ENCODE measurements at places on chromosomes 5 and 9.

DNA sequence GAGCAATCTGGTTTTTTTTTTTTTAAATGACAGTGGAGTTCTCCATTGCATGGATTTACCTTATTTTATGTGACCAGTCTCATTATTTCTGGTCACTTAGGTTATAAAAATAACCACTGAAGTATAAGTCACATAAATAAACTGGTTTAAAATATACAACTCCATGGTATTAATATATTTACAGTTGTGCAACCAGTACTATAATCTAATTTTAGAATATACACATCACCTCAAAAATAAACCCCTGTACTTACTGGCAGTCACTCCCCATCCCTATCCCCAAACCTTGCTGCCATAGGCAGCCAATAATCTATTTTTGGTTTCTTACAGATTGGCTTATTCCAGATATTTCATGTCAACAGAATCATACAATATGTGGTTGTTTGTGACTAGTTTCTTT lies 57.8 kb downstream of the FYB1 start:
- DNase-seq, result no peak

DNA sequence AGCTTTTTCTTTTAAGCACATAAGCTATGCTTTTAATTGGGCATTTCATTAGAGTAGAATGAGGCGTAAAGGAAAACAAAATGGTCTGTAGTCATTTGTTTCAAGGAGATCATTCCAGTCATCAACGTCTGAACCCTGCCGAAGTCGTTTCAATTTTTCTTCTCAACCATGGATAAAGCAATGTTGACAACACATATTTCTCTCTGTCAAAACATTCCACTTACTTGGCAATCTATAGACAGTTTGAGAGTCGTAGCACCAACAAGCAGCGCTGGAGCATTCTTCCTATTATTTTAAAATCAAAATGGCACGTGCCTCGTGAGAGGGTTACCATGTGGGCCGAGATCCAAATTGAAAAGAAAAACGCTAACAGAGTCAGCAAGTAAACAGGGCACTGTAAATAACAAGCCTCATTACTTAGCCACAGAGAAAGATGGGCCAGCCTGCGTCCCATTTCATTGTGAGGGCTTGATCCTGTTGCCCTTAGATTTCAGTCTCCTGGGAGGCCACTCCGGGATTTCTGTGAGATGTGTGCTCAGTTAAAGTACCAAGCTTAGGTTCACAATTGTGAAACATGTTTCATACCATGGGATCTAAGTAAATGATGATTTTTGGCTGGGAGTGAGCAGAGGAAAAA lies 422.9 kb downstream of the DTWD2 start:
- DNase-seq, result no peak

DNA sequence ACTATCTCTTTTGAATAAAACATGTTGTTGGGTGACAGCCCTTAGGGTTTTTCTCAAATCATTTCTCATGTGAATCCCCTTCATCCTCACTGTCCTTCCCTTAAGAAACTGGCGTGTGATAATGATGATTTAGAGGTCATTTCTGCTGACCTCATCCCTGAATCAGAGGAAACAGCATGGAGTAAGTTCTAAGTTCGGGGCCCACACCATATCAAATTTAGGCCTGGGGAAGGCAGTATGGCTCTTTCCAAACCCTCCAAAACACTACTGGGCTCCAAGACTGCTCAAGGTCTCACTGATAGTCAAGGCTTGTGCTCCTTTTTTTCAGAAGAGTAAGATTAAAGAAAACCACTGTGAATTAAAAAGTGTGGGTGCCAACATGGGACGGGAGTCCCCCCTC lies 872 bp upstream of the SMIM3 start:
- DNase-seq, result no peak

DNA sequence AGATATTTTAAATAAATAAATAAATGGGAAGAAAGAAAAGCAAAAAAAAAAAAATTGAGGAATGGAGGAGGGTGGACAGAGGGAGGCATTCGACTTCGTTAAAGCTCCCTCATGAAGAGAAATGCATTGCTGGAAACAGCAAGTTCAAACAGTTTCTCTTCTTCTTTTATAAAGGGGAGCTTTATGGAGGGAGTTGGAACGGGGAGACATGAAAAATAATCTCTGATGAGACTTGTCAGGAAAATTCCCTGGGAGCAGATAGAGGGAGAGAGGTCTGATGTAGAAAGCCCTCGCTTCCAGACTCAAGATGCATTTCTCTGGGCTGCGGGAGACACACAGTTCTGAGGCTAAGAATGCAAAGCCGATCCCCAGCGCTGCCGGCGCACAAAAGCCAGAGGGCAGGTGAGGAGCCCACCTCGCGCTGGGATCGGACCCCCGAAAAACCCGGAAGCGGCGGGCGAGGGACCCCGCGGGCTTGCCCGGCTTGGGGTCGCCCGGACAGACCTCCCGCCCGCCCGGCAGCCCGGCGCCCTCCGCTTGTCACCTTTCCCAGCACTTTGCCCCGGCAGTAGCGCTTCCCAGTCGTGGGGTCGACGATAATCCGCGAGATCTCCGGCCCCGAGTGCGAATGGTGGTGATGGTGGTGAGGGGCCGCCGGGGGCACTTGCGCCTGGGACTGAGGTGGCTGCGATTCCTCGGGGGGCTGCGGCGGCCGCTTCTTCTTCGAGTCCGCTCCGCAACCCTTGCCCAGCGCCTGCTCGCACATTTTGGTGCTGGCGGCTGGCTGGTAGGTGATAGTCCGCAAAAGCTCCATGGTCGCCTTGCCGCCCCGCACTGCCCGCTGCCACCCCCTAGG lies 512 bp downstream of the PLK2 start:
- DNase-seq, result no peak

- no peak for DNase-seq
These were observed 148.8 kb upstream of the TBC1D2 start for GRCh38 chr9:98404237-98404636.

DNA sequence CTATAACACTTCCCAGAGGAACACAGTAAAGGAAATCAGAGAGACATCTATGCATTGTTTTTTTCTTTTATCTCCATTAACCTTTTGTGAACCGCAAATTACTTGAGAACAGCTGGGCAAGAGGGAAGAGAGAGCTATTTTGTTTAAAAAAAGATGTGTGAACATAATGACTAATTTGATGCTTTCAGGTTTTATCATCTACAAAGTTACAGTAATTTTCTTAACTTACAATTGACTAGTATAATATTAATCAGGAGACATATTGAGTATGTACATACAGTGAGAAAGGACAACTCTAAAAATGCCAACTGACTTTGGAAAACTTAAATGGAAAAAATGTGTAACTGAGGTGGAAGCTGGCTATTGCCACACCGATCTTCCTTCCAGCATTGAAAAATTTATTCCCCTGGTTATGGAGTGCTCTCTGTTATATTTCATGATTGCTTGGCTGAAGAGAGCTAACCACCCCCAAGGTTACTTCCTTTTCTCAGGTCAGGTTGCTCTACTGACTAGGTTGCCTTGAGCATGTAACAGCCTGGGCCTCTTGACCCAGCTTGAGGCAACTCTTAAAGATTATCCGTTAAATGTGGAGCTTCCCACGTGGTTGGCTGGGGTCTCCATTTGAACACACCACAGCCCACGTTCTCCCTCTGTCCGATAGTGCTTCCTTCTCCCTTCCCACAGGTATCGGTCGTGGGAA lies 62.6 kb upstream of the C6 start:
- DNase-seq, result no peak

- no peak for DNase-seq
These were observed 3.2 kb downstream of the FCN1 start for GRCh38 chr9:134914501-134914834.

GRCh38 chr5:1930880-1931603 lies 48.3 kb upstream of the IRX4 start:
- no peak for DNase-seq

All from OCI-LY7 (cell line).